Activated CD4-positive, alpha-beta T cell treated with anti-CD3 and anti-CD28 coated beads for 4 hours (primary cell): ENCODE measurements at places on chromosomes 16 and 17.
A peak's percentile ranks its signal among the peaks of the same experiment; 100 is the strongest.

- no peak for DNase-seq
Measured at GRCh38 chr16:50679676-50680555, 1.2 kb downstream of the SNX20 start.

DNA sequence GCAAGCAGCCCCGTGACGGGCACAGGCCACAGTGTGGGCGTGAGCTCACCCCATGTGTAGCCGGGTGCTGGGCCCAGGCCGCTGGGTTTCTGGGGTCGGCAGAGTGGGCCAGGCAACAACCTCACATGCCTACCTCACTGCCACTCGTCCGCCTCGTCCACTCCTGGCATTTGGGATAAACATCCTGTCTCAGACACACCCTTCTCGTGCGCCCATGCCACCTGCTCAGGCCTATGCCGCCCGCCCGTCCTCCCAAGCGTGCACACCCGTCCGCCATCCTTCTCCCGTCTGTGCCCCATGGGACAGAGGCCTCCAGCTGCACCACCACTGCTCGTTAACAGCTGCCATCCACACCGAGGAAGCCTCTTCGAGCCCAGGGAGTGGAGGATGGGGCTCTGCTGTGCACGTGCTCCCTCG, 64.3 kb downstream of the KLHDC4 start:
- no peak for DNase-seq

DNA sequence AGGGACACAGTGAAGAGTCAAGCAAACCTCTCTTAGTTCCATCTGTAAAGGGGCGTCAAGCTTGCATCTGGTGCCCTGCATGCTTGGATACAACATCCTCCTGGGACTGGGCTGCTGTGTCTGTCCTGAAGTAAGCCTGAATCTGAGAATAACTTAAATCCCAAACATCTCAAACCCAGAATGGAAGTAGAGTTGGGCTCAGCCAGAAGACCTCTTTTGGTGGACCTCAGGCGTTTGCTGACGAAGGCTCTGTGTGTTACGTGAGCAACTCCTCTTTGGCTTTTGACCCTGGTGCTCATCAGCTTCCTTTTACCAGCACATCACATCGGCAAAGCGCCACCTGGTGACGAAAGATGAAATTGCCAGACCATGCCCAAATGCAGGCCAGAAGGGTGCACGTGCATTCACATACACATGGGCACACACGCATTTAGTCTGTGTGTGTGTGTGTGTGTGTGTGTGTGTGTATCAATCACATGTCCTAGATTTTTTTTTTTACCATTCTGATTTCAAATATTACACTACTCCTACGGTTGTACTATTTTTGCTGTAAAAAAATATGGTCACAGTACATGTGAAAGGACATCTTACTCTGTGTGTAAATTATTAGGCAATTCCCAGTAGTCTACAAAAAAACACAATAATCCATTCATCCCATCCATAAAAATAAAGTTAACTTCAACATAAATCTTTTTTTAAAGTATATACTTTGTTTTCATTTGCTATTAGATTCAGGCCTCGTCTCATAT, 41.1 kb upstream of the FOXJ1 start:
- peak; percentile 87 for DNase-seq

GRCh38 chr17:20925954-20926353, 116.9 kb downstream of the USP22 start:
- no peak for DNase-seq

DNA sequence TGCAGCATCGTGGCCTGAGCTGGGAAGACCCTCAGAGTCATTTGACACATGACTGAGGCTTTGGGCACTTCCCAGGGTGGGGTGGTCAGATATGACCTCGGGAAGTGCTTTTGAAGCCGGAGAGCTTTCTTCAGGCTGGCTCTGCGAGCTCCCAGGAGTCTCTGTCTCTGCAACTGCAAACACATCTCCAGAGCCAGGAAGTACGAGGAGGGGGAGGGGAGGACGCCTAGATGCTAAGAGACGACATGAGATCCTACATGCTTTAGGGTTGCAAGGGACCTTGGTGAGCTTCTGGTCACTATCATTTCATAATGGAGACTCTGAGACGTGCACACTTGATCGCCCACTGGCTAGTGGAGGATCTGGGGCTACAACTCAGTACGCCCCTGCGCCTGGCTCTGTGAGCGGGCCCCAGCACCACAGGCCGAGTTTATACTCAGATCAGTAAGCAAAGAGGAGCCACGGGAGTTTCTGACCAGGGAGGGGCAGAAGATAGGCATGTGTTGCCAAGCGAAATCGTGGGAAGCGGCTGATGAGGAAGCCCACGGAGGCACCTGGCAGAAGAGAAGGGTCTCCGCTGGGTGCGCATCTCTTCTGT, 527 bp upstream of the MGAT5B start:
- no peak for DNase-seq

DNA sequence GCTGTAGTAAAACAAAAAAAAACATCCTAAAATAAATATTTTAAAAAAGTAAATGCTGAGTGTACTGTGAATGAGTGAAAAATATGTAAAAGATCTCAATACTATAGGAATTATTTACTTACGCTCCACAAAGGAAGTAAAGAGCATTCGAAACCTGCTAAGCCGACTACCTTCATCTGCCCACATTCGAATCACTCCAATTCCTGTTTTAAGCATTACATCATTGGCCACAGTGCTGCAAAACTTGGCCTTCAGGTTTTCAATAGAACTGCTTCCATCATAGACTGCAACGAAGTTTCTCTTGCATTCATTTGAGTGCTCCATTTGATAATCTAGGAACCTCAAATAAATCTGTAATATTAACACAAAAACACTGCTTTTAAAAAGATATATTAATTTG, 34.4 kb downstream of the NETO2 start:
- DNase-seq: no peak

GRCh38 chr16:88628512-88628974, 9.8 kb upstream of the IL17C start:
- DNase-seq: no peak

DNA sequence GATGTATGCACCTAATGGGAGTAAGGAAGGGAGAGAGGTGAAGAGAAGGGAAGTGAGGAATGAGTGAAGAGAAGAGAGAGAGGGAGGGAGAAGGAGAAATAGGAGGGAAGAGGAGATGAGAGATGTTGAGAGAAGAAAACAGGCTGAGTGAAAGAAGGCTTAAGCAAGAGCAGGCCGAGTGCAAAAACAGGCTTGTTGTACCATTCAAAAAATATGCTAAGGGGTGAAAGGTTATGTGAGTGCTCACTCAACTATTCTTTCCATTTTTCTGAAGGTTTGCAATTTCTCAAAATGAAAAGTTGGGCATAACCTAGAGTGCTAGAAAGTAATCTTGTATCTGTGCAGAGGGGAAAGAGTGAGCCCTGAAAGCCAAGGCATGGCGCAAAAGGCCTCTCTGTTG, 22.9 kb downstream of the RPGRIP1L start:
- DNase-seq: no peak

- no peak for DNase-seq
Measured at GRCh38 chr17:20095336-20096080, 86.3 kb downstream of the SPECC1 start.

DNA sequence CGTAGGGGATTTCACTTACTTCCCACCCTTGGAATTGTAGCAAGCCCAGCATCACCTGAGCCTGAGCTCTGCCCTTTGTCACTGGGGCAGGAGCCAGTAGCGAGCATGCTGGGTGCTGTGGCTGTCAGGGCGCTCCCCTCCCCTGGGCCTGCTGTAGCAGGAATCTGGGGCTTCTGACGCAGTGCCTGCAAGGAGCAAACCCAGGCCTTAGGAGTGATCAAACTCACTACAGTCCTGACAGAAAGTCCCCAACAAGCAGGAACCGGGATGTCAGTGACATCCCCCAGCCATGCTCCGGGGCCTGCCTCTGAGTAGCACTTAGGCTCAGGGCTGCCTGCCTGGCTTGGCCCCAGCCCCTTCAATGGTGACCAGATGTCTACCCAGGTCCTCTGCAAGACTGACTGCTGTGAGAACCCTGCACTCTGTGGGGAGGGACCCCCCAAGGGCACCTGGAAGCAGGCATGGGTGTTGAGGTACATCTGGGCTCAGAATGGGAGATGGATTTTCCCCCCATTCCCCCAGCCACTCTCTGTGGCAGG, 23.5 kb downstream of the PLD6 start:
- DNase-seq: no peak

DNA sequence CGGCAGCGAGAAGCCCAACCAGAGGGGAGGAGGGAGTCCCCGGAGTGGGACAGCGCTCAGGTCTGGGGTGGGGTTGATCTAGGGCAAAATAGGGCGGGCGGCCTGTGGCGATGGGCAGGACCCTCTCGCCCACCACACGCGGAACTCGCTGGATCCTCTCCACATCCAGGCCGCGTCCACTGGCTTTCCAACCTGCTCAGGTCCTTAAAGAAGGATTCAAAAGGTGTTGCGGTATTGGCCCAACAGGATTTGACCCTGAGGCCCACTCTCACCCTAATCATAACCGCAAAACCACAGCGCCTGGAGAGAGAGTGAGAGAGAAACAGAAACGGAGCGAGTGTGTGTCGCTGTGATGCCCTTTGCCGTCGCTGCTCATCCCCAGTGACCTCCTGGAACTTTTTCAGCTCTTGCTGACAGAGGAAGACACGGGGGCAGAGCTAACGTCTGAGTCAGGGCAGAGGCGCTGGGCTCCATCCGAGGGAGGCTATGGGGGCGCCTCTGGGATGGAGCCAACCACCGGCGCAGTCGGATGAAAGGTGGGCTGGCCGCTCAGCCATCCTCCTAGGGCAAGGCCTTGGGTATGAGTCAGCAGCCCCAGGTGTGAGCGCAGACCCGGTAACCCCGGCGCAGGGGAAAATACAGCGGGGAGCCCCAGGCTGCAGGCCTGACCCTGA, 16.7 kb upstream of the OR1F1 start:
- DNase-seq: peak; percentile 78

GRCh38 chr17:76710863-76711611, at the start of gene MXRA7:
MXRA7 (minus strand) TSS chr17:76710965; CDS start chr17:76710946, 19 bp downstream.
- peak; percentile 54 for DNase-seq

DNA sequence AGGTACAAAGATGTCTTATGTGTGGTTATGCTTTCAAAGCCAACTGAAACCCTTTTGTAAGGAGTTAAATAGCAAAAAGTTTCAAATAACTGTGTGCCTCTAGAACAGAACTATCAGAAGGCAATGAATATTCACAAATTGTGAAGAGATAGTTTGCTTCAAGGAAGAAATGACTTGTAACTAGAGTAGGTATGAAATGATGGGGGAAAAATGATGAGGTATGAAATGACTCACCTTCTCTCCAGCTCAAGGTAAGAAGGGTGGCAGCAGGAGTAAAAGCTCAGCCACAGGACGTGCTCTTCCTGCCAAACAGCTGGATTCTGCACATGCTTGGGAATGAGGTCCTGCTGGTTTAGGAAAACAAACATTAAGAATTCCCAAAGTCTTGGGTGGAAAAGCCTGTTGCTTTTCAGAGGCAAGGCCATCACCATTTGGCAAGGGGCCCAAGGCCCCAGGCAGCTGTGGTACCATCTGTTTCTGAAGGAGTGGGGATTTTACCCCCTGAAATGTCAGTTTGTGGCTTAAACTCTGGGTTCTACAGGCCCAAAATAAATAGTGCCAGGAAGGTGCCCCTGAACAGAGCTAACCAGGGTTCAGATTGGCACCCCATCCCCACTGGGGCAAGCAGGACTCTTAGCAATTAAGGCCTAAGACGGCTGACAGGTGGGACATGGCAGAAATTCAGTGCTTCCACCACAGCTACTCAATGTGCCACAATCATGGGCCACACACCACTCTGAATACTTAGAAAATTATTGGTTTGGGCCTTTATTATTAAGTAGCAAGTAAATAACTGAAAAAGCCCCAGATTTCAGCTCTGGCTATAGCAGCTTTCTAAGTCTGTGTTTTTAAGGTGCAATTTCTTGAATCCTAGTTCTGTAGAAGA, 13.3 kb downstream of the HERPUD1 start:
- no peak for DNase-seq

DNA sequence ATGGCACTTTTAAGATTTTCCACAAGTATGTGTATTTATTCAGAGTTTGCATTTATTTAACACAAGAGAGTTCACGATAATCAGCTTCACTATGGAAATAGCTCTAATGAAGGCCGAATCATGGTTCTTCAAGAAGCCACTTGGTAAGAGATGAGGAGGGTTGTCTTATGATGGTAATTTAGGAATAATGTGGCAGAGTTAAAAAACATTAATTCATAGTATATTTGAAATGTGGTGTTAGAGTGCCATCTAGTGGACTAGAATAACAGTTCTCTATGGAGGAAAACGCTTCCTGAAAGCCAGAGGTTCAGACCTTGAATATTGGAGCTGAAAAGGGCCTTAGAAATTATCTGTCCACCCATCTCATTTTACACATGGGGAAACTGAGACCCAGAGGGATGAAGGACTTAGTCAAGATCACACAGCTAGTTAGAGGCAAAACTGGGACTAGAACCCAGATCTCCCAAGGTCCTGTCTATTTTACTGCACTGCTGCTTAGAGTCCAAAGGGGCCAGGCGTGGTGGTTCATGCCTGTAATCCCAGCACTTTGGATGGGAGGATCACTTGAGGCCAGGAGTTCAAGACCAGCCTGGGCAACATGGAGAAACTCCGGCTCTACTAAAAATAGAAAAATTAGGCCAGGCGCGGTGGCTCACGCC, 33.8 kb upstream of the KPNB1 start:
- DNase-seq: peak; percentile 1

DNA sequence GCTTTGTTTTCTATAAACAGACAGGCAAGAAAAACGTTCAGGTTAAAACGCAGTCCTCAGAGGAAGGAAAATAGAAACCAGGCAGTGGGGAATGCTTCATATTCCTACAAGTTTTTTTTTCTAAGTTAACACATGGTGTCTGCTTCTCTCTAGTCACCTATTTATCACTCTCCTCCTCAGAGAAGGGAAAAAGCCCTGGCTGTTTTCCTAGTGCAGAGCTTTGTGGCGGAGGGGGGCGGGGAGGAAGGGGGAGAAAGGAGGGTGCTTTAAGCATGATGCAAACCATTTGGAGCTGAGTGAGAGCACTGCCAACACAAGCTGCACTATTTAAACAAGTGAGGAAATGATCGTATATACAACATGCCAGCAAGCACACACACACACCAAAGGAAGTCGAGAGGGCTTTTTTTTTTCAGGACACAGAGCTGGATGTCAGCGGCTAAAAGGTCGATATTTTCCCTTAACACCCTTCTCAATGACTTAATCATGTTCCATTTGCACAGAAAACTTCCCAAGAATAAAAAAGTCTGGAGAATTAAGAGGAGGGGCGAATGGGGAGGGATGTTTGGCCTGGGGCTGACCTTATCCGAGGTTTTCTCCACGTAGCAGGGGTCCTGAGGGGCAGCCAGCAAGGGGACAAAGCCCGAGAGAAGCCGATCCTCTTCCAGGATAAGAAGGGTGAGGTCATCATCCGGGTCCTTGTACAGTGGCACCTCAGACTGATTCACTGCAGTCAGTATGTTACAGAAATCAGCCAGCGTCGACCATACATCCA, 117.4 kb downstream of the HIC1 start:
- no peak for DNase-seq

DNA sequence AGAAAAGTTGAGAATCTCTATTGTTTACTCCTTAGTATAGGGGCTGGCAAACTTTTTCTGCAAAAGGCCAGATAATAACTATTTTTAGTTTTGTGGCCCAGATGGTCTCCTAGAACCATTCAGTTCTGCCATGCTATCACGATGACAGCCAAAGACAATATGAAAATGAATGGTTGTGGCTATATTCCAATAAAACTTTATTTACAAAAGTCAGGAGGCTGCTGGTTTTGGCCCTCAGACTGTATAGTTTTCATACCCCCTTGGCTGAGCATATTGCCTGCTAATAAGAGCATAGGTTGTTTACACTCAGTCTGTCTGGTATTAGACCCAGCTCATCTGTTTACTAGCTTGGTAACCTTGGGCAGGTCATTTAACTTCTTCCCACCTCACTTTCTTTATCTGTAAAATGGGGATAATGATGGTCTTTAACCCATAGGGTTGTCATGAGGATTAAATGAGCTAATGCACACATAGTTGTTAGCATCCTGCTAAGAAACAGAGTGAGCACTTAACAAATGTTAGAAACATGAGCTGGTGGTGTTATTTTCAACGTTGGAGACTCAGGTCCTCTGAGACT, 156.3 kb downstream of the MSI2 start:
- DNase-seq: no peak
